Activated CD8-positive, alpha-beta memory T cell treated with anti-CD3 and anti-CD28 coated beads for 1 hour (primary cell): ENCODE measurements at places on chromosomes 11 and 22.

GRCh38 chr11:109864834-109865547, 228.2 kb upstream of the ZC3H12C start:
- no peak for DNase-seq

- no peak for DNase-seq
These were observed 67.6 kb downstream of the MPPED1 start for GRCh38 chr22:43479301-43479950.

DNA sequence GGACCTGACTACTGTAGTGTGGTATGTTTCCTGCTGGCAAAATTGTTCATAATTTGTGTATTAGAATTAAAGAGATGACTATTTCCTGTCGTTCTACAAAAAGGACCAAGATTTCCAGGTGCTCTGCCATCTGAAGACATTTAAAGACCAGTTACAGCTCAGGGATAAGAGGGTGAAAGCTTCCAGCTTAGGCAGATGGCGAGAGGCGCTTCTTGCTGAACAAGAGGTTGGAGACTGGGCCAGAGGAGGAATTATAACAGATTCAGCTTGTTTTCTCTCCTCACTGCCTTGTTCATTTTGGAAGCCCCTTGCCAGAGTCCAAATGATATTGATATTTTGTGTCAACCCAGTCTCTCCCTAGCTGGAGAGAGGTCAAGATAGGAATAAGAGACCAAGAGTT, 23.1 kb upstream of the NNMT start:
- no peak for DNase-seq

DNA sequence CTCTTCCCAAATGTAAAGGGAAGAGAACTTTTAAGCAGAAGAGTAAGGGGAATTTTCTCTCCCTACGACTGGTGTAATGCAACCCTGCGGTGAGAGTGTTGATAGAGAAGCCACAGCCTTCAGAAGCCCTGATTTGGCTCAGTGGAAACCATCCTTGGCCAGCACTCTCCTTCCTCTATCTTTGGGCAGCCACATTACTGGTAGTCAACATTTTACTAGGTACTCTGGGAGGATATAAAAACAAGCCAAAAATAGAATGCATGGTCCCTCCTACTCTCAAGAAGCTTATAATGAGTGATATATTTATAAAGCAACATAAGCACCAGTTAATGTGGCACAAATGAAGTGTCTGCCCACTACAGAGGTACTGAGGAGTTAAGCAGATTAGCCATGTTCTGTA, 201.8 kb upstream of the NCAM1 start:
- DNase-seq, result no peak

GRCh38 chr22:45240810-45241631, at the start of gene KIAA0930:
KIAA0930 (minus strand) TSS chr22:45240894; CDS start chr22:45240703, 191 bp downstream.
- peak; percentile 53 for DNase-seq

DNA sequence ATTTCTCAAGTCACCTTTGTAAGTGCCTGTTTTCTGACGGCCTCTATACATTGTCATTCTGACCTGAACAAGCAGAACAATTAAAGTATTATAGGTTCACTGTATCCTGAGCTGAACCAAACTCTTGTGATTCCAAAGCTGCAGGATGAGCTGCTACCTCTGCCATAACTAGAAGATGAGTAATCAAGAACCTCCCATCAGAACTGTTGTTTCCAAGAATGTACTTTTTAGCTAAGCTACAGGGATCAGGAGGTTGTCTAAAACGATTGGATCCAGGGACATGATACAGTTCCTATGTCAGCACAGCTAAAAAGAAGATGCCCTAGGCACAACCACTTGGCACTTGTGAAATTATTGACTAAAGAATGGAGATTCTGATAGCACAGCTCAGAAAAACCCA, 288.4 kb upstream of the CCDC90B start:
- DNase-seq, result no peak

- no peak for DNase-seq
These were observed 64.6 kb downstream of the ARHGEF12 start for GRCh38 chr11:120400564-120401364.

DNA sequence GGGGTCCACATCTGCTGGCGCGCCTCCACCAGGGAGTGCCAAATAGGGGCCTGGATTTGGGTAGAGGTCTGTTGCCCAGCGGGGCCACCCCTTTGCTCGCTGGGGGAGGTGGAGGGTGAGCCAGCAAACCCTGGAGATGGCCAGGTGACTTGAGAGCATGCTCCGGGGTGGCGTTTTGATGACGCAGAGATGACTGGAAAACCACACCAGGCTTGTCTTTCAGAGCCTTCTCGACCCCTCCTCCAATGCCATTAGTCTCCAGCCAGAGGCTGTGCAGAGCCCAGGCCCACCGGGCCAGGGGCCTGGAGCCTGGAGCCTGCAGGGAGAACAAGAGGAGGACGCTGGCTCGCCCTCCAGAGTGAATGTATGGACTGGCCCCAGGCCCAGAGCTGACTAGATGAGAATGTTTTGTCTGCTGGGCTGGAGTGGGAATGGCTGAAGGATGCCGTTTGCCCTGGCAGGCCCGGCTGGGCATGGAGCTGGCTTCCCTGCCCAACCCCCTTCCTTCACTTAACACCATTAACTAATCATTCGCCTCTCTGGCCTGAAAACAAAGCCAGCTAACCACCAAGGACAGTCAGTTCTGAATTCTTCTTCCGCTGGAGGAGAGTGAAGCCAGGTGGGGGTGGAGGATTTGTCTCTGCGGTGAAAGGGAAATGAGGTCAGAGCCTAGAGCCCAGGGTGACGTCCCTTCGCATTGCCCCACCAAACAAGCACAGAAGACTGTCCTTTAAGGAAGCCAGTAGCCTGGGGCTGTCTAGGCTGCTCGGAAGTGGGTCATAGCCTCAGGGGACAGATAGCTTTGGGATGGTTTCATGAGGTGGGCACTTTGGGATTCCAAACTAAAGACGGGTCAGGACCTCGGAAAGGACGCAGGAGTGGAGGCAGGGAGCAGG, 1.6 kb upstream of the MCAM start:
- DNase-seq, result no peak

DNA sequence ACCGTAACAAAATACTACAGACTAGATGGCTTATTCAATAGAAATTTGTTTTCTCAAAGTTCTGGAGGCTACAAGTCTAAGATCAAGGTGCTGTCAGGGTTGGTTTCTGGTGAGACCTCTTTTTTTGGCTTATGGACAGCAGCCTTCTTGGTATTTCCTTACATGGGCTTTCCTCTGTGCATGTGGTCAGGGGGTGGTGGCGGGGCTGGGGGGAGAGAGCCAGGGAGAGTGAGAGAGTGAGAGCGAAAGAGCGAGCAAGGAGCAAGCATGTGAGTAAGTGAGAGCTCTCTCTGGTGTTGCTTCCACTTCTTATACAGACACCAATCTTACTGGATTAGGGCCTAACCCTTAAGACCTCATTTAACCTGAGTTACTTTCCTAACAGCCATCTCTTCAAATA, 181.5 kb downstream of the TMEM135 start:
- no peak for DNase-seq

DNA sequence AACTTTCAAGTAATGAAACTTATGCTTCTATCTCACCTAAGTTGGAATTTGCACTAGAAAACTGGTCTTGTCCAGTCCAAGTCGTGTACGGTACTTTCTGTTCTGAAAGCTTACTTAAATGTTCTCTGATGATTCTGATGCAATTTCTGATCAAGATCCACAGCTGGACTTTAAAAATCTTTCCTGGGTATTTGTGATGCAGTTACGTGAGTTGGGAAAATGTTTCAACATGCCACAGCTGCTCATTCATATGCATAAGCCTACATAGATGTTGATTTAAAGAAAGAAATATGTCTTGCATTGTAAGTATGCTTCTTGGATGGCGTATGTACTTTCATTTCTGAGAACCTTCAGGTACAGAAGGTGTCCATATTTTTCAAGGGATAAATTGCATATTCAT, 493.7 kb upstream of the CCDC90B start:
- no peak for DNase-seq

GRCh38 chr11:76673176-76674142, 2.9 kb upstream of the LRRC32 start:
- no peak for DNase-seq

GRCh38 chr11:32594272-32594671, 10.6 kb downstream of the EIF3M start:
- no peak for DNase-seq

GRCh38 chr11:130223291-130223971, 63.8 kb downstream of the ST14 start:
- no peak for DNase-seq

DNA sequence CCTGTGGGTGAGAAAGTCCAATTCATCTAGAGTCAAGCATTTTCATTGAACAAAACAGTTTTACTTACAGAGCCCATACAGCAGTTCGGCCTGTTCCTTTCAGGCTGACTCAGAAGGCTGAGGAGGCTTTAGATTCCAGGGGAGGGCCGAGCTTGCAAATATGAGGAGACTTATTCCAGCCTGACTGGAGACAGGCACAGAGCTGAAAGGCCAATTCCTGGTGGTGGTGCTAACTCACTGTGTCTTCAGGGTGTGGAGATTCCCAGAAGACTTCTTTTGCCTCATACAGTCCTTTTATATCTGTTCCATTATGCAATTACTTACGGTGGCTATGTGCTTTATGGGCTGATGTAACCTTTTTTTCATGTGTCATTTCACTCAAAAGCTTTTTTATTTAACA, at the start of gene OR51E2:
Gene OR51E2 (minus strand): TSS at position 269 of the 400 bp plus-strand sequence. CDS start 15,142 bp downstream, outside the sequence.
- DNase-seq, result no peak

DNA sequence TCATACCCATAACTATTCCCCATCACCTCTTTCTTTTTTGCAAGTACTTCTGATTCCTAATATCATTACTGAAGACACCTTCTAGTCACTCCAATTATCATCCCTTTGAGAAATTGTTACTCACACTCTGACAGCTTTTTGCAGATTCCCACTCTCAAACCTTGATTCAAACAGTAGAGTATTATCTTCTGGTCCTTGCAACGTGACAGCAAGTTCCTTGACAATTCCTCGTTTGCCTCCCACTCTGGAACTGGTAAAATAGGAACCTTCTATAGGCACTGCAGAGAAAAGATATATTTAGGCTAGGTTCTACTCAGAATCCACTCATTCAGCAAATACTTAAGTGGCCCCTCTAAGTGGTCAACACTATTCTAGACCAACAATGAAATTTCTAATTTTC, 23.2 kb downstream of the AGBL2 start:
- no peak for DNase-seq

DNA sequence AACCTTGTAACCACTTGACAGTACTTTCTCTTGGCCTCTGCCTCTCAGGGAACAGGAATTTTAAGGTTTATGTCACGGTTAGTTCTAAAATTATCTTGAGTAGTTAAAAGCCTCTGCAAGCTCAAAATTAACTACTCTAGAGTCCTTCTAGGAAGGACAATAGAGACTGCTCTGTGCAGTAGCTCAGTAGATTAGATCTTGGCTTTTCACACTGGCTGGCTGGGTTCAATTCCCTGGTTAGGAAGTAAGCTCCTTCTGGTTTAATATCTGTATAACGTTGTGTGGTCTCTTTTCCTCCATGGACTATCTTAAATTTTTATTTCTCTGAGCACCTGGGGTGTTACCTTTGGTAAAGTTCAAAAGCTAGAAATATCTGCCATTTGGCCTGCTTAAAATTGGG, 109.2 kb downstream of the AASDHPPT start:
- DNase-seq, result no peak

- DNase-seq, result no peak
These were observed 46.1 kb upstream of the RASSF10 start for GRCh38 chr11:12963051-12963450.

GRCh38 chr22:37563153-37564081, 3.1 kb downstream of the CDC42EP1 start:
- DNase-seq, result no peak

DNA sequence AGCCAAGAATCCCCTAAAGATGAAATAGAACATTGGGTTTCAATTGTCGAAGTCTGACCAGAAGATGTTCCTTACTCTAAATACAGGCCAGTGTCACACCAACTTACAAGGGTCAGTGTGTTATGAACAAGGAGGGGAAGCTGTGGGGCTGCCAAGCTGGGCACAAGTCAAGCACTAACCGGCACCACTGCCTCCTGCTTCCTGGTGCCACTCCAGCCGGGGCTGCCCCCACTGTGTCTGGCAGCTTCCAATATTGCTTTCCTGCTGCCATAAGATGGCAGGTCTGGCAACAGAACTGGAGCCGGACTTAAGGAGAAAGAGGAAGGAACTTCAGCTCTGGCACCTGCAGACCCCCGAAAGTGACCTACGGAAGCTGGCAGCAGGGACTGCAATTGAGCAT, 13.7 kb upstream of the VPS37C start:
- no peak for DNase-seq

DNA sequence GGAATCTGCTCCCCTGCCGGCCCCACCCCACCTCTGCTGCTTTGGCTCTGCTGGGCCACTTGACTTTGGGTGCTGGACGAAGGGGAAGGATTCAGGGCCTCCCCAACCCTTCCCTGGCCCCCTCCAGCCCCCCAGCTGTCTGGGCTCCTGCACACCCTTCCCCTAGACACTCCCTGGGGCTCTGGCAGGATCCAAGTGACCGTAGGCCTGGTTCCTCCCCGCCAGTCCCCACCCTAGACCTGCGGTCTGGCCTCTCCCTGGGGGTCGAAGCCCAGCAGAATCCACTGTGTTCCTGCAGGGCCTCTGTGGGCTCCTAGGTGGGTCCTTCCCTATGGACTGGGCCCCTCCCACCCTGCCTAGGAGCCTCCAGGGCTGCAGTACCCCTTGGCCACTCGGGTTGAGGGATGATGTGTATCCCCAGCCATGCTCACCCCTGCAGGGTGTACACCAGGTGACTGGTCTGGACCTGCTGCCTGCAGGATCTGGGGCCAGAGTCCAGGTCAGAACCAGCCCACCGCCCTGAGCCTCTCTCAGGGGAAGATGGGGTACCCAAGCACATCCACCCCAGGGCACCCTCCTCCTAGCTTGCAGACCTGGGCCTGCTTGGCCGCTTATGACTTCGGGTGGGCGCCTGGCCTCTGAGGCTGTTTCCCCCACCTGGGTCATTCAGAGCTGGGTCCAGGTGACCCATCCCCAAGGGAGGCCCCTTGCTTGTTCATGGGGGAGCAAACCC, 5.6 kb downstream of the PIM3 start:
- no peak for DNase-seq

GRCh38 chr11:81496601-81497000, 1237.1 kb downstream of the FAM181B start:
- DNase-seq, result no peak

DNA sequence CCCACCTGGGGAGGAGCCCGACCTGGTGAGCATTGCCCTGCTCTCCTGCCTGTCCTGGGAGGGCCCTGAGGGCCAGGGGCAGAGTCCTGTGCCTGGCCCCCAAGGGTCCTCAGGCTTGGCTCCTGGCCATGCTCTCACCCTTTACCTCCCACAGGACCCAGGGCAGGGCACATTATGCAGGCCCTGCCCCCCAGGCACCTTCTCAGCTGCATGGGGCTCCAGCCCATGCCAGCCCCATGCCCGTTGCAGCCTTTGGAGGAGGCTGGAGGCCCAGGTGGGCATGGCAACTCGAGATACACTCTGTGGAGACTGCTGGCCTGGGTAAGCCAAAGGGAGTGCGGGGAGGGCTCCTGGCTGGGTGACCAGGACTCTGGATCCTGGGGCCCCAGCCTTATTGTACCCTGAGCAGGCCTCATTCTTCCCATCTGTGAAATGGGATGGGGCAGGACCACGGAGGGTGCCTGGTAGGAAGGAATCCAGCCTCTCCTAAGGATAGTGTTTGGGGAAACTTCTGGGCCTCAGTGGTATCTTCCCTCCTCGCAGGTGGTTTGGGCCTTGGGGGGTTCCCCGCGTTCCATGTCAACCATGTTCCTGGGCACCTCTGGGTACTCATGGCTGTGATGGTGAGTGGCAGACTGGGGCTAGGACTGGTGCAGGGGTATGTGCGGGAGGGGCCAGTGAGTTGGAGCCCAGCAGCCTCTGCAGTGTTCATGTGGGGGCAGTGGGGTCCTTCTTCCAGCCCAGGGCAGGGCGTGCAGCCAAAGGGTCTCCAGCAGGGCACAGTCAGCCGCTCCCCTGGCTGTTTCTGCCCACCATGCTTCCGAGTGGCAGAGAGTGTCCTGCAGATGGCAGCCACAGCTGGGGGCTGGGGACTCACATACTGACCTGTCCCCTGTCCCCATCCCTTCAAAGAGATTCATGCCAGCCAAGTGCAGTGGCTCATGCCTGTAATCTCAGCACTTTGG, 14.7 kb downstream of the RELT start:
- no peak for DNase-seq
